ENCODE measurements at places on chromosomes 2 and 18. TPM values are rescaled to one million over a fixed set of nuclear protein-coding genes. Genes with fewer than 3 reads are reported as not detected.
A peak's percentile ranks its signal among the peaks of the same experiment; 100 is the strongest.

ZBTB7C gene
- under 0.01 TPM for total RNA-seq

PROKR1 gene
- total RNA-seq = not detected

UGGT1 gene
- 122 TPM for total RNA-seq

- no peak for DNase-seq
Measured at GRCh38 chr2:16747689-16748088, 82.1 kb upstream of the CYRIA start.

SCN2A gene
- under 0.01 TPM for total RNA-seq

ARID5A gene
- 11.4 TPM for total RNA-seq

DNA sequence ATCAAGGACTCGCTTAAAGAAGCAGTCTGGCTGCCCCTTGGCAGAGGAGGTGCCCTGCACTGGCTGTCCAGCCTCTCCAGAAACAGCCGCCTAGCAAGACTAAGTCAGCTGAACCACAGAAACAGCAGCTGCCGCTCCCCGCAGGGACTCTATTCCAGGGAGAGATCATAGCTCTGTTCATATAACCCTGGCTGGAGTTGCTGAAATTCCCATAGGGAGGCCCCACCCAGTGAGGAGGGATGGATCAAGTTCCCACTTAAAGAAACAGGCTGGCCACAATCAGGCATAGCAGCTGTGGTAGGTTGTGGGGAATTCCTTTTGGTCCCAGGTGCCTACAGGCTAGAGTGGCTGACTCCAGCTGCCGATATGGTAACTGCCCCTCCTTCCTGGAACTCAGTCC lies 74.2 kb upstream of the MC4R start:
- DNase-seq = no peak

PUS10 gene
- 10.4 TPM for total RNA-seq

DNA sequence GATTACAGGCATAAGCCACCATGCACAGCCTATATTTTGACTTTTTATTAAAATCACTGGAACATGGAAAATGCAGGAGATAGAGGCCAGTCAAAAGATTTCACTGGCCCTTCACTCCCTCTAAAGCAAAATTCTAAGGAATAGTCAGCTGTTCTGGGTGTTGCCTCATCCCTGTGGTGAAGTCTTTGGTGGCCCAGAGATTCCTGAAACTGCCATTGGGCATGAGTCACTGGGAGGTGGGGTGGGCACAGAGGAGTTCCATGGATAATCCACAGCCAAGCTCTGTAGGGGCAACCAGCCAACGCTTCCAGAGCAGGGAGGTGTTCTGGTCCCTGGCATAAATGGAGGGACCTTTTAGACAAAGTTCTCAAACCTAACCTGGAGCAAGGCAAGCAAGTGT lies 89.7 kb upstream of the TTC39C start:
- DNase-seq = no peak

ACMSD gene
- total RNA-seq = 0.34 TPM

DNA sequence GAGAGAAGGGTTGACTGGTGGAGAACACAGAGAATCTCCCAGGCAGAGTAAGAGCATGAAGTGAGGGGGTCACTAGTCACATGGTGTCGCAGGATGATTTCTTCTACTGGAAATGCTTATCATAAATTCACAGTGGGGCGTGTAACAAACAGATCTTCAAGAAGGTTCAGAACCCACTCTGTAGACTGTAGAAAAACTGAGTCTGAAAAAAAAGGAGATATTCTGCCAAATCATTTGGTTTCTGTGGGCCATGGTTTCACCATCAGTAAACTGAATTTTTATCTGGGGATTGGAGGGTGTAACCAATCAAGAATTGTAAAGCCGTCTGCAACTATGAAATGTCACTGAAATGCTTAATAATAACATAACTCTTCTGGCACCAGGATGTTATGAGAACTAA lies 15.0 kb downstream of the TPGS2 start:
- DNase-seq = no peak

- DNase-seq = no peak
Measured at GRCh38 chr2:159298967-159299366, 12.5 kb upstream of the WDSUB1 start.

GRCh38 chr2:221618007-221618406 lies 45.9 kb upstream of the EPHA4 start:
- no peak for DNase-seq

DLGAP1 gene
- 0.17 TPM for total RNA-seq

ATP6V1B1 gene
- total RNA-seq = not detected

DNA sequence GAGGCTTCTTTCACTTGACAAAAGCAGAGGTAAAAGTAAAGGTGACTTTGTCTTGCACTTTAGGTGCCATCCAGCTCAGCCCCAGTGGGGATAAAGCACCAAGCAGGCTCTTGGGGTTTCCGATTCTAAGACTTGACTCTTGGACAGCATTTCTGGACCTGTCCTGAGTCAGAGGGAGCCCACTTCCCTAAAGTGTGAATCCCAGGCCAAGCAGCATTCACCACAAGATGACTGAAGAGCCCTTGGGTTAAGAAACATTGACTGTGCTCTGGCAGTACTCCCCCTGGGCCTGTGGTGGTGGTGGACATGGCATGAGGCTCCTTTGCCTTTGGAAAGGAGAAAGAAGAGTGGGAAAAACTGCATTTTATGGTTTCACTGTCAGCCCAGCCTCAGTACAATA lies 638.0 kb upstream of the VRK2 start:
- DNase-seq = no peak

- peak; percentile 80 for DNase-seq
Measured at GRCh38 chr2:160324161-160324800, 124.2 kb upstream of the ITGB6 start.

CFC1 gene
- not detected for total RNA-seq

GRCh38 chr2:240351088-240351741 lies 84.2 kb upstream of the GPC1 start:
- no peak for DNase-seq

GRCh38 chr2:117856415-117857210 lies 42.1 kb downstream of the DDX18 start:
- peak; percentile 93 for DNase-seq

DNA sequence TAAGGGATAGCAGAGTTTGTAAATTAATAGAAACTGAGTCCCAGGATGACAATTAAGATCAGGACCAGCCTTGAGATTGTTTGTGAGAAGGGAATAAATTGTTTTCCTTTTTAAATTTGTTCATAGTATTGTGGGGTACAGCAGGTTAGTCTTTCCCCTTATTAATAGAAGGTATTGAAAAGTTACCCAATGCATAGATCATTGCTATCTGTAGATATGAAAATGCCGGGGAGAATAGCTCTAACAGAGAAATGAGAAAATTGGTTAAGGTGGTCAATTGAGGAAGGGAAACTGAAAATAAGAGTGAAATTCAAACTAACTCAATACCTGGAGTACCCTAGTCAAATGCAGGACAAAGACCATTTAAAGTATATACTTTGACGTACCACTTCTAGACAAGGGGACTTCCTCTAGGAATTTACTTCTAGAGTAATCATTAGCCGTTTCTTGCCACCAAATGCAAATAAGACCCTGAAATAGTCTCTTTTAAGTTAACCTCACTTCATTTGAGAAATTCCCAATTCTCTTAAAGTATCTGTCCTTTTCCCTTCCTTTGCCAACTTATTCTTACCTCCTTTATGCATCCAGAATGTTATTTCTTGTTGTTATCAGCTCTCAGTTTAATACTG lies 1224.4 kb upstream of the LRRTM1 start:
- no peak for DNase-seq

DNA sequence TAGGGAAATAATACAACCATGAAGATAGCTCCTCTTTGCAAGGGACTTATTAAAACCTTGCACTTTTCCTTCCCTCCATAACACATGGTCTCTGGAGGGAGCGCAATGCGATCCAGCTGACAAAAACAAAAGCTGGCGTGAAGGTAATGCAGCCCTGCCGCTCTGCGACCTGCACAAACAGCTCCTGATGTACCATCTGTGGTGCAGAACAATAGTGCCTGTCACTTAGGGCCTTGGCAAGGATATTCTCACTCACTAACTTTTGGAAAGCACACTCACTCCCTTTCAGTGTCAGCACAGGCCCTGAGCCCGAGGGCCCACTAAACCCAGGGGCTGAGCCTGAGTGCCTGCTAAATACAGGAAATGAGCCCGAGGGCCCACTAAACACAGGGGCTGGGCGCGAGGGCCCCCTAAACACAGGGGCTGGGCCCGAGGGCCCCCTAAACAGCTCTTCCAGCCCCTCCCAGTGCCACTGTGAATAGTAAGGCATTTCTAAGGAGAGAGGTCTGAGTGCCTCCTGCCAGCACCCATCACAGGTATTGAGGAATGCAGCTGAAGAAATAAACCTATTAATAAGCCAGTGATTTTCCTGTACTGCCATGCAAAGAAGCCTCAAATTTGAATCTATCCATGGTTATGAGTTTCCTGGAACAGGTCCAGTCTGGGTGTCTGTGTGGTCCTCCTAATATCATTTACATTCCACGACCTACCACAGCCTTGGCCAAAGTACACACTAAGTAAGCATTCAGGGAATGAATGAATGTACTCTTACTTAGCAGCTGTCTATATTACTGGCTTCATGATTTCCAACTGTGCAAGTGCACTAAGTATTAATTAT lies 9.3 kb downstream of the L3MBTL4 start:
- DNase-seq = no peak
